ENCODE measurements at places on chromosomes 5 and 9. TPM values are rescaled to one million over a fixed set of nuclear protein-coding genes. Genes with fewer than 3 reads are reported as not detected.

GRCh38 chr9:34089311-34089710, 37.2 kb downstream of the DCAF12 start:
- H3K27me3 ChIP-seq, result no peaks in the 10 kb centered on the region
- H3K27ac ChIP-seq, result no peak overlapping the region
- peaks cover 18% of the 10 kb centered on the region for H3K4me1 ChIP-seq
- no peak for DNase-seq
- no peak overlapping the region for H3K4me3 ChIP-seq

GRCh38 chr9:71210326-71210725, 88.9 kb upstream of the TRPM3 start:
- H3K27ac ChIP-seq, result no peak overlapping the region
- H3K4me1 ChIP-seq, result no peaks in the 10 kb centered on the region
- no peaks in the 10 kb centered on the region for H3K36me3 ChIP-seq
- H3K4me3 ChIP-seq, result no peak overlapping the region

DNA sequence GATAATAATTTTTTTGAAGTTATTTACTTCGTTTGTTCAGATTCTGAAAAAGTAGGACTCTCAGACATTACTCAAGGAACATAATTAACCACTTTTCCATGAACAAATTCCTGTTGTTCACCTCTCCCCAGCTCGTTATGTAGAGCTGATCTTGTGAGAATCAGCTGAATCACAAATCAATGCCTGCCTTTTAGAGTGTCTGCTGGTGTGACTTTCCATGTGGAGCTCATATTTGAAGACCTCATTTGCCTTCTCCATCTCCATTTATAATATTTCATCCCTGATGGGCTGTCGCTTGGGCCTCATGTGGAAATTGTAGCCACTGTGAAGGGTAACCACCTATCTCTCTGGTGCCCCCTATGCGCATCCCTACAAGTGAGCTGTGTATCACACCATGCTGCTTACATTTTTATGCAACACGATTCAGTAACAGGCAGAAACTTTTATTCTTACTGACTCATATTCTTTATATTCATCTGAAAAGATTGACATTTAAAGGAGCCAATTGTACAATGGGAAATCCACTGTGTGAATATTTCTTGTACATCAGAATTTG, 111.3 kb downstream of the STK32A start:
- H3K4me3 ChIP-seq, result no peak overlapping the region
- H3K27me3 ChIP-seq, result no peaks in the 10 kb centered on the region
- H3K27ac ChIP-seq, result no peak overlapping the region
- no peak for DNase-seq

DNA sequence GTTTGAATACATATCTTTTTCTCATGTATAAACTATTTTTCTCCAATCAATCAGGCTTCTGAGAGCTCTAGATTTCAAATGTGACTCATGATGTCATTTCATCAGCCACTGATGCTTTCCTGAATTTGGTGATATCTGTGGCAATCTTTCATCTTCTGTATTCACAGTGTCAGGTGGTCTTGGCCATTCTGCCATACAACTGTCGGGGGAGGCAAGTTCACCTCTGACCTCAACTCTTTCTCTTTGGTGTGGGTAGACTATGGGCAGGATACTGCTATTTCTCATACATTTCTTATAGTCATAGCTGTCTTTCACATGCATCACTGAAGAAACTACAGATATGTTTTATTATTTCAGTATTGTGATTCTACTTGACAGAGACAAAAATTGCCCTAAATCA, 414.1 kb upstream of the MEF2C start:
- H3K36me3 ChIP-seq, result no peaks in the 10 kb centered on the region
- H3K4me1 ChIP-seq, result no peaks in the 10 kb centered on the region
- H3K27me3 ChIP-seq, result no peaks in the 10 kb centered on the region
- no peak overlapping the region for H3K27ac ChIP-seq
- no peak overlapping the region for H3K4me3 ChIP-seq

FAM169A gene
- total RNA-seq, result 4.5 TPM

DNA sequence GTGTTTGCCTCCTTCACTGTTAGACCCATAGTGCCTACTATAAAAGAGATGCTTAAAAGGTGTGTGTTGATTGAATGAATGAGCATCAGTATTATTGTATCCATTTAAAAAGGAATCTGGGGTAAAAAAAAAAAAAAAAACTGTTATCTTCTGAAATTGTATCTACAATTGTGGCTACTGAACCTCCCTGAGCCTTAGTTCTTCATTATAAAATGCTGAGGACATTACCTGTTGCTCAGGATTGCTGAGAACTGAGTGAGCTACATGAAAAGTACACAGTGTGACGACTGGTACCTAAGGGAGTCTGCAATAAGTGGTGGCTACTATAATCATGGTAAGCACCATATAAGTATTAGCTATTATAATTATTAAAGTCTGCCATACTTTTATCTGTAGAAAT, 270.7 kb downstream of the NR3C1 start:
- peaks cover 8% of the 10 kb centered on the region for H3K4me1 ChIP-seq
- H3K36me3 ChIP-seq, result peaks cover 3% of the 10 kb centered on the region
- H3K4me3 ChIP-seq, result no peak overlapping the region
- no peak for DNase-seq

SEMA5A gene
- not detected for total RNA-seq

DNA sequence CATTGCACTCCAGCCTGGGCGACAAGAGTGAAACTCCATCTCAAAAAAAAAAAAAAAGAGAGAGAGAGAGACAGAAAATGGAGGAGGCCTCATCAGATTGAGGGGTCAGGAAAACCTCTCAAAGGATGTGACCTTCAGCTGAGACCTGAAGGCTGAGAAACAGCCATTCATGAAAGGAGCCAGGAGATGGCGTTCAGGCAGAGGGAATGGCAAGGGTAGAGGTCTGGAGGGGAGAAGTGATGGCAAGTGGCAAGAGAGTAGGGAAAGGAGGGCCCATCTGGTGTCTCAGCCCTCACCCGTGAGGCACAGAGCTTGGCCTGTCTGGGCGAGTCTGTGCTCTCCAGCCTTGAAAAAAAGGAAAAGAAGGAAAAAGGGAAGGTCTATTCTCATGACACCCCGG, 17.0 kb downstream of the CAMK2A start:
- no peak overlapping the region for H3K27ac ChIP-seq
- no peaks in the 10 kb centered on the region for H3K36me3 ChIP-seq
- no peaks in the 10 kb centered on the region for H3K4me1 ChIP-seq
- DNase-seq, result no peak

DNA sequence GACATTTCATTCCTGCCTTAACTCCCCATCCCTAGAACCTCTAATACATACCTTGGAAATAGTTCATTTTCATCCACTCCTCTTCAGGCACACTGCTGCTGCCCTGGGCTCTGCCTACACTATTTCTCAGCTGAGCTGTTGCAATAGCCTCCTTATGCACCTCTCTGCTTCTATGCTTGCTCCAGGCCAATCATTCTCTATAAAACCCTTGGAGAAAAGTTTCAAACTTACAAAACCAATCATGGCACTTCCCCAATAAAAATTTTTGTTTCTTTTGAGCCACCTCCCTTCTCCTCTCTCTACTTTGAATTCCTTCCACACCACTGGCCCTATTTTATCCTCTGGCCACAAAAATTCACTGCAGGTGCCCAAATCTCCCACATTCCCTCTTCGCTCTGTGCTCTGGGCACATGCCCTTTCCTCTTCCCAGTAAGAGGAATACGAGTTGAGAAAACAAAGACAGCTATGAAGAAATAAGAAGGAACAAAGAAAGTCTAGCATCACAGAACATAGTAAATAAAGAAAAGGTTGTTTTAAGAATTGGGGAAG, 301.4 kb downstream of the ELAVL2 start:
- H3K27ac ChIP-seq, result no peak overlapping the region
- H3K27me3 ChIP-seq, result no peaks in the 10 kb centered on the region
- no peaks in the 10 kb centered on the region for H3K4me1 ChIP-seq
- no peak overlapping the region for H3K4me3 ChIP-seq

GRCh38 chr9:99105152-99106043, 485 bp downstream of the TGFBR1 start:
- DNase-seq, result peak; percentile 67
- peaks cover 68% of the 10 kb centered on the region for H3K4me1 ChIP-seq
- no peaks in the 10 kb centered on the region for H3K27me3 ChIP-seq
- peak overlapping the region; percentile 77 for H3K27ac ChIP-seq
- peak overlapping the region; percentile 92 for H3K4me3 ChIP-seq

GRCh38 chr9:85108229-85108628, 438.7 kb downstream of the NTRK2 start:
- H3K36me3 ChIP-seq, result no peaks in the 10 kb centered on the region
- H3K27me3 ChIP-seq, result no peaks in the 10 kb centered on the region
- H3K4me3 ChIP-seq, result no peak overlapping the region
- DNase-seq, result no peak

NDUFA8 gene
- total RNA-seq, result 49.1 TPM

MAP1B gene
- 0.54 TPM for total RNA-seq

NUTM2F gene
- total RNA-seq, result not detected

DNA sequence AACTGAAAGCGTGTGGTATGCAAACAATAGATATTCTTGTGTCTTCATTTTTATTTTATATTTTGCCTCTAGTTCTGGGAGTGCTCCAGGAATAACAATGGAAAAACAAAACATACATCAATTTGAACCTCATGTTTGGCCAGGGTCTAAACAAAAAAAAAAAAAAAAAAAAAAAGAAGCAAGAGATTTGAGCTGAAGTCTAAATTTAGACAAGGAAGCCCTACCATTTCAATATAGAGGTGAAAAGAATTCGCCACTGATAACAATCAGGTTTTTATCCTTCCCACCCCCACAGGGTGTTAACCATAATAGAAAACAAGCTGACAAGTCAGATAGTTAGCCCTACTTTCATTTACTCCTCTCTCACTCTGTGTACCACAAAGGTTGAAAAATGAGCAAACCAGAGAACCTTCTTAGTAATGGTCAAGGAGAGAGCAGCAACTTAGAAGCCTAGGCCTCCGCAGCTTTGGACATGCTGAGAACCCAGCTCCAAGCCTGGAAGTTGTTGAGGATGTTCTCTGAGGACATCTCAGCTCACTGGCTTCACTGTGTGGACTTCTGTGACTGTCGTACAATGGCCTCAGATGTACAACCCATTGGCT, 118.2 kb upstream of the HMHB1 start:
- peak overlapping the region; percentile 68 for H3K27ac ChIP-seq
- no peak overlapping the region for H3K4me3 ChIP-seq
- no peaks in the 10 kb centered on the region for H3K27me3 ChIP-seq
- DNase-seq, result peak; percentile 55
- H3K36me3 ChIP-seq, result peaks cover 32% of the 10 kb centered on the region

THBS4 gene
- total RNA-seq, result 3.6 TPM

DNA sequence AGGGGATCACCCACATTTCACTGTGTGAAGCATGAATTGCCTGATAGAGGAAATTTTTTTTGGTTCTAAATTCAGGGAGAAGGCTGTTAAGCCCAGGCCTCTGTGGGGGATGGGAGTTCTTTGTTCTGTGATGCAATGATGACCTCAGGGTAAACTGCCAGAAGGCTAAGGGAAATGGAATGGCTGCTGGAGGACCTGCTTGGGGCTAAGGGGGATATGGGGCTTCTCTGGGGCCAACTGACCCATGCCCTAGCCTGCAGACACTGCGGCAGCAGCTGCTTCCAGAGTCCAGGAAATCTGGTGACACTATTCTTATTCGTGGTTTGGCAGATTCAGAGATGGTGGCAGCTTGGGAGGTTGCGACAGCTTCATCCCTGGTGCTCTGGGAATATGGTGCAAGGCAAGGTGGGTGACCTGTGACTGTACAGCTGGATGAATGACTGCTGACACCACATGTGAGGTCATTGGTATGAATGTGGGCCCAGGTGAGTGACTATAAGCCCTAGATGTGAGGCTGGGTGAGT, 30.3 kb downstream of the VCP start:
- no peaks in the 10 kb centered on the region for H3K4me1 ChIP-seq
- H3K36me3 ChIP-seq, result no peaks in the 10 kb centered on the region
- H3K27ac ChIP-seq, result no peak overlapping the region
- no peaks in the 10 kb centered on the region for H3K27me3 ChIP-seq
- no peak for DNase-seq

ADAMTS19 gene
- total RNA-seq, result not detected

SLC25A46 gene
- 61.2 TPM for total RNA-seq

SPINK4 gene
- total RNA-seq, result not detected

TSSK1B gene
- not detected for total RNA-seq

DNA sequence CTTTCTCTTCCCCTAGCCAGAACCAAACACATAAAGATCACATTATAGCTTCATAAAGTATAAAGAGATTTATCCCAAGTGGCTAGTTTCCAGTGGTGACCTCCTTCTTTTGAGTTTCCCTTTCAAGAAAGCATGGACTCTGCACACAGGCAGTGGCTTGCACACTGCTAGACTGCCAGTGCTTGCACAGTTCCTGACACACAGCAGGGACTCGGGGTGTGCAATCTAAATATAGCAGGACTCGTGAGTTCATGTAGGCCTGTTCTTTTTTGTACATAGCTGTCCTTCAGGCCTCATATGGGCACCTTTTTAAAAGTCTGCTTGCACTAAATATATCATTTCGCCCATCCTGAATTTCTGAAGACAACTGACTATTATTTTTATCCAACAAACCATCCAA, 308.6 kb downstream of the FBXL7 start:
- no peaks in the 10 kb centered on the region for H3K4me1 ChIP-seq
- no peaks in the 10 kb centered on the region for H3K27me3 ChIP-seq
- H3K4me3 ChIP-seq, result no peak overlapping the region
- H3K27ac ChIP-seq, result no peak overlapping the region
- no peak for DNase-seq

- no peak overlapping the region for H3K4me3 ChIP-seq
- H3K27ac ChIP-seq, result no peak overlapping the region
- no peak for DNase-seq
- peaks cover 6% of the 10 kb centered on the region for H3K27me3 ChIP-seq
- H3K4me1 ChIP-seq, result peaks cover 8% of the 10 kb centered on the region
These were observed 9.8 kb upstream of the CTSL start for GRCh38 chr9:87716141-87716540.

Data from activated CD8-positive, alpha-beta memory T cell treated with anti-CD3 and anti-CD28 coated beads, Interleukin-2, amount 10 ng/mL, durations not matched to agents 7 days and 5 days (primary cell).